ENCODE measurements at places on chromosomes 3 and 15.

- no peak for DNase-seq
Measured at GRCh38 chr3:41638381-41638780, 323.5 kb downstream of the ULK4 start.

DNA sequence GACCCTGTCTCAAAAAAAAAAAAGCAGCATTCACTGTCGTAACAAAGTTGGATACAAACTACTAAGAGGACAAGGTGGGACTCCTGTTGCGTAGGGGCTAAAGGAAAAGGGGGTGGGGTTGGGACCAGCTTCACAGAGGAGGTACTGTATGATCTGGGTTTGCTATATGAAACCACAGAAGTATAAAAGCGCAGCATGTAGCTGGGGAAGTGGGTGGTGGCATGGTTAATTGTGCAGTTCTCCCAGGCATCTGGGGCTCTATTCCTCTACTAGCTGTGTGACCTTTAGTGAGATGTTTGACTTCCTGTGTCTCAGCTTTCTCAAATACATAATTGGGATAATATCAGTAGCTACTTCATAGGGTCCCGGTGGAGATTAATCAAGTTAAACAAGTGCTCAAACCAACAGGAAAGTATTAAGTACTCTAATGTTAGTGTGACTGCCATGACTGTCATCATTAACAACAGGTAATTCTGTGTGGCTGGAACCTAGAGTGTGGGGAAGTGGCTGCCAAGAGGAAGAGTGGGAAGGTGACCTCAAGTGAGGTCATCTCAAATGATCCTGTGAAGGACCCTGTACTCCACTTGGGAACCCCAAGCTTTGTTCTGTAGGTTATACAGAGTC lies 11.5 kb downstream of the PARP16 start:
- no peak for DNase-seq

DNA sequence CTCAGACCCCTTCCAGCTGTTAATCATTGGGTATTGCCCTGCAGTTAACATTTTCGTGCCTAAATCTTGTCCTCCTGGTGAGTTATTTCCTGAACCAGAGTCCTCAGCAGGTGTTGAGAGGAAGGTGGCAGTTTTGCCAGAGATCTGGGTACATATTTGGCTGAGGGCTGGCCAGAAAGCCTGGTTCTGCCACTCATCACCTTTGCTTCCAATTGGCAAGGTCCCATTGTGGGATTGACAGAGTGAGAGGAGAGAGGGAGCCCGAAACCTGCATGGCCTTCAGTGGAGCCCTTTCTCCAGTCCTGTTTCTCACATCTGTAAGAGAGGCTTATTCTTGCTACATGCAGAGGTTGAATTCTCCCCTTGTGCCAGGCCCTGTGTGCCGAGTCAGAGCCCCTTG lies 8.9 kb upstream of the TKT start:
- no peak for DNase-seq

GRCh38 chr15:76259392-76259791 lies 51.9 kb downstream of the ETFA start:
- no peak for DNase-seq

GRCh38 chr15:94535298-94536048 lies 304.1 kb downstream of the MCTP2 start:
- DNase-seq, result no peak

DNA sequence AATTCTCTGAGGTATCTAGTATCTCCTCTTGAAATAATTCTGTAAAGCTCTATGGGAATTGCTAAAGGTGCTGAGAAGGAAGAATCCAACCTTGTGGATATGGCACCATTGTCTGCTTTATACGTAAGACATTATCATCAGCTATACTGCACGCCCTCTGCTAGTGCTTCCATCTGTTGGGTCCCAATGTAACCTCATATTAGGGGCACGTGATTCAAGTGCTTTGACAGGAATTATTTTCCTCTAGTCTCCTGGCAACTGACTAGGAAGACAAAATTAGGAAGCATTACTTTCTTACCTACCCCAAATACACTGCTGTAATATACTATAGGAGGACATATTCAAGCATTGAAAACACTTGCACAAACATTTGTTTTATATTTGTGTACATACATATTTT lies 24.0 kb downstream of the COPS2 start:
- no peak for DNase-seq

DNA sequence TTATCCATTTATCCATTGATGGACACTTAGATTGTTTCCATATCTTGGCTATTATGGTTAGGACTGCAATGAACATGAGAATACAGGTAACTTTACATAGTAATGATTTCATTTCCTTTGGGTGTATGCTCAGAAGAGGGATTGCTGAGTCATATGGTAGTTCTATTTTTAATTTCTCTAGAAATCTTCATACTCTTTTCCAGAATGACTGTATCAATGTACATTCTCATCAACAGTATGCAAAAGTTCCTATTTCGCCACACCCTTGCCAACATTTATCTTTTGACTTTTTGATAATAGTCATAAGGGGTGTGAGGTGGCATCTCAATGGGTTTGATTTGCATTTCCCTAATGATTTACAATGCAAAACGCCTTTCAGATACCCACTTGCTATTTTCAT lies 6.2 kb upstream of the NIPA1 start:
- DNase-seq, result no peak

- no peak for DNase-seq
Measured at GRCh38 chr3:157683668-157684067, 180.5 kb upstream of the VEPH1 start.

DNA sequence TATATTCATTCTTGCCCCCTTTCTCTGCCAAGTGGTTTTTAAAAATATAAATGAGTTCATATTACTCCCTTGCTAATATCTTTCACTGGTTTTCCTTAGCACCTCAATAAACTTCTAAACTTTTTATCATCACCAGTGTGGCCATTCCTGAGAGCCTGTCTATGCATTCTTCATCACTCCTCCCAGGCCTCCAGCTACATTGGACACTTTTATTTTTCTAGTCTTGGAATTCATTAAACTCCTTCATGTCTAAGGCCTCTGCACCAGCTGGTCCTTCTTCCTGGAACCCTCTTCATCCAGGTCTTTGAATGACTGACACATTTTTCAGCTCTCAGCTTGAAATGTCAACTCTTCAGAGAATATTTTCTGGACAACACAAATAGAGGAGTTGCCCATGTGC lies 120.4 kb upstream of the P2RY1 start:
- DNase-seq, result no peak

- no peak for DNase-seq
Measured at GRCh38 chr3:13497386-13497785, 17.3 kb downstream of the HDAC11 start.

DNA sequence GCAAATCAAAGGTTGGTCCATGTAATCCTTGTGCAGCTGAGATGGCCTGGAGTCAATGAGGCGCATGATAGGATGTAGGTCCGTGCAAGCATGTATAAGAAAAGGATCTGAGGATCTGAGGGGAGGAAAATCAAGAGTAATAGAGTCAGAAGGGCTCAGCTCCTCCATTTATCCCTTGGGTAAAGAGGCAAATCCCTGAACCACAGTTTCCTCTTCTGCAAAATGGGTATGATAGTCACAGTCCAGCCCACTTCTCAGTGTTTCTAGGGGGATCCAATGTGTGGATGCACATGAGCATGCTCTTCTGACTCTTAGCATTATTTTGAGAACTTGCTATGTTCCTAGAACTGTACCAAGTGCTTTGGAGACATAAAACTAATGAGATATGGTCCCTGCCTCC lies 67.9 kb downstream of the BFSP2 start:
- DNase-seq, result no peak

GRCh38 chr3:20935791-20936190 lies 749.8 kb upstream of the SGO1 start:
- DNase-seq, result no peak

GRCh38 chr15:84883466-84883865 lies 996 bp upstream of the SLC28A1 start:
- no peak for DNase-seq

DNA sequence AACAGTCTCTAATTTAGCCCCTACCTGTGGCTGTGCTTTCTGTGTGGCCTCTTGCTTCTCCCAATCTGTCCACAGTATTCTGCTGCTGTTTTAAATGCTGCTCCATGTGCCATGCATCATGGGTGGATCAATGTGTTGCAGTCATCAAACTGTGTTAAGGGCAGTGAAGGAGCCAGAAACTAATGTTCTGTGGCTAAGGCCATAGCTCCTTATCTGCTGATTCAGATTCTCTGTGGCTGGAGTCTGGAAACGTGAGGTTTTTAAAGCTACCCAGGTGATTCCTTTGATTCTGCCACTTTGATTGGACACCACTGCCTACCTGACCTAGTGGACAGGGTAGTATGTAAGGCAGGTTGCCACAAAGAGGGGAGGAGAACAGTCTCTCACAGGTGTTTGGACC lies 44.8 kb downstream of the MORC1 start:
- DNase-seq, result no peak

GRCh38 chr3:107545680-107546120 lies 22.9 kb downstream of the BBX start:
- no peak for DNase-seq

DNA sequence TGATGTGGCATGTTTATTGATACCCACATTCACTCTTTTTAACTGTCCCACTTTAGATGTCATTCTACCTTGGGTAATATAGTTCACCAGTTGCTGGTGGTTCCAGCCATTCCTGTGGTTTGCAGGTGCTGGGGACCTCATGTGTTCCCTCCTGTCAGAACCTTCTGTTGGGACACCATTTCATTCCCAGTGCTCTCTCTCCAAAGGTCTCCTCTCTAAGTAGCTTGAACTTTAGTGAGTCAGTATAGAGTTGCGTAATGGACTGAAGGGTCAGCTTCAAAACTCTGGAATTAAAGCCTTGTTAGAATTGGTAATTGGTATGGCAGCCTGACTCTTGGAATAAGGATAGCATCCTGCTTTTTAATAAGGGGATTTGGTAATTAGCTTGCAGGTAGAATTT lies 108.5 kb downstream of the PLCL2 start:
- no peak for DNase-seq

- DNase-seq, result no peak
Measured at GRCh38 chr3:59411186-59411585, 361.4 kb upstream of the CFAP20DC start.

DNA sequence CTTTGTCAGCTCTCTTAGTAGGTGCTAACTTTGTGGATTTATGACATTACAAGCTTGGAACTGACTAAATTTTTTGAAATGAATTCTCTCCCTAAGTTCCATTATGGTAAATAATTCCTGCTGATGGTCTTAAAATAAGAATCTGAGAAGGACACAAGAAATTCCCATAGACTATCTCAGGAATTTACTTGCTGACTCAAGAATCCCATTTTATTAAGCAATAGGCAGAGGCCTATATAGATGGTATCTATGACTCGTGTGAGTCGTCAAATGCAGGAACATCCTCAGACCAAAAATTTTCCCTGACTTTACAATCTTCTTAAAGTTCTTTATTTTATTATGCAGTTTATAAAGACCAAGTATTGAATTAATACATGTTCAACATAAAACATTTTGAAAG lies 30.7 kb upstream of the CBLB start:
- no peak for DNase-seq

GRCh38 chr15:90871139-90871715 lies 2.8 kb downstream of the FURIN start:
- no peak for DNase-seq

DNA sequence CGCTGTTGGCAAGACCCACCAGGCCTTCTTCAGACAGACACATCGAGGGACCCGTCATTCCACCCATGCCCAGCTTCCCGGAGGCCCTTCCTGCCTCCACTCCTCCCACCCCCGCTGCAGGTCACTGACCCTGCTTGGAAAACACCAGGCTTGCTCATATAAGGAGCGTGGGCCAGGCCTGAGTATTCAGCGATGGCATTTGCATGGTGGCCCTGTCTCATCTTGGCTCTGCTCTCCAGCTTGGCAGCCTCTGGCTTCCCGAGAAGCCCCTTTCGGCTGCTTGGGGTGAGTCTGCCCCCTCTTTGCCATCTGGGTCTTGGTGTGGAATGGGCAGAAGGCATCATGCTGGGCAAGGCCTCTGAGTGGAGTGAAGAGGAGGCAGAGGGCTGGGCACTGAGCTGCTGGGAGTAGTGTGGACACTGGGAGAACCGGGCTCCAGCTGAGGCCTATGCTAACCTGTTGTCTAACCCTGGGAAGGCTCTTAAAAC lies at the start of gene ITIH3:
Gene ITIH3, plus strand, starts transcription at position 185 of the 488 bp plus-strand sequence. Its CDS starts 8 bp downstream, at position 193.
- DNase-seq, result no peak

DNA sequence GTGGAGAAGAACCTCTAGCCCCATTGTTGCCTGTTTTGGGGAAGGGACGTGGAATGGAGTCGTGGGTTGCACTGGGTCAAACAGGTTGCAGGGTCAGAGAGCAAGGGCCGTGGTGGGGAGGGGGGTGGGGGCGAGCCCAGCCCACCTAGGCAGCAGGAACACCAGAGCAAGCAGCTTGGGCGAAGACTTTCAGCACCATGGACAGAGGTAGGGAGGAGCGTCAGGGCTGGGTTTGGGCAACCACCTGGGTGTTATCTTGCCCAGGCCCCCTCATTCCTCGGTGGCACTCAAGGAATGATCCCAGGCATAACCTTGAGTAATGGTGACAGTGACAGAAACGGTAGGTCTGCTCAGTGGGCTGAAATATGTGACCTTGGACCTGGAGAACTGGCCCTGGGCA lies 45.9 kb upstream of the TMEM115 start:
- DNase-seq, result no peak

GRCh38 chr3:162558016-162558415 lies 1061.4 kb downstream of the OTOL1 start:
- DNase-seq, result no peak

- no peak for DNase-seq
Measured at GRCh38 chr3:62527474-62527873, 154.1 kb upstream of the FEZF2 start.

DNA sequence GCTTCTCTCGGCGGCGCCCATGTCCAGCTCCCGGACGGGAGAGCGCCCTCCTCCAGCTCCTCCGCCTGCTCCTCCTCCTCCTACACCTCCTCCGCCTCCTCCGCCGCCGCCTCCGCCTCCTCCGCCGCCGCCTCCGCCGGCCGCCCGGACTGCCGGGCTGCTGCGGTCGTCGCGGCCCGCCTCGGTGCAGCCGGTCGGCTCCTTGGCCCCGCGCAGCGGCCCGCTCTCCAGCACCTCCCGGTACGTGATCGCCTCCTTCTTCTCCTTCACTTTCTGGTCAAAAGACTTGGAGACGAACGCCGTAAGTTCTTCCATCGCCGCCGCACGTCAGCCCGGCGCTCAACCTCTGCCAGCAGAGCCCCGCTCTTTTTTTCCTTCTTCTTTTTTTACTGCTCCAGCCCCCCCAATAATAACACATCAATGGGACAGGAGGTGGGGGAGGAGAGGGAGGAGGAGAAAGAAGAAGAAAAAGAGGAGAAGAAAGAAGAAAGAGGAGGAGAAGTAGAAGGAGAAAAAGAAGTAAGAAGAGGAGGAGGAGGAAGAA lies 438 bp downstream of the SHOX2 start:
- DNase-seq, result no peak

- DNase-seq, result no peak
Measured at GRCh38 chr3:52983336-52983807, 62.5 kb downstream of the SFMBT1 start.
